NCI-H187 treated with DMSO at 0.1 percent for 48 hours (cell line): ENCODE measurements at places on chromosomes 2 and 18.

DNA sequence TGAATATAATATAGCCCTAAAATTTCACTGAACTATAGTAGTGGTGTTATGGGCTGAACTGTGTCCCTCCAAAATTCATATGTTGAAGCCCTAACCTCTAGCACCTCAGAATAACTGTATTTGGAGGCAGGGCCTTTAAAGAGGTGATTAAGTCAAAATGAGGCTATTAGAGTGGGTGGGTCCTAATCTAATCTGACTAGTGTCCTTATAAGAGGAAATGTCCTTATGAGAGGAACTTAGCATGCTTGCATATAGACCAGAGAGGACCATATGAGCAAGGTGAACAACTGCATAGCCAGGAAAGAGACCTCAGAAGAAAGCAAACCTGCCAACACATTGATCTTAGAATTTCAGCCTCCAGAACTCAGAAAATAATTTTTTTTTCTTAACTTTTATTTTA is 238.4 kb downstream of the ZEB2 start:
- DNase-seq, result no peak

GRCh38 chr2:187934236-187934635 is 357.4 kb upstream of the GULP1 start:
- DNase-seq, result no peak

GRCh38 chr18:55405893-55406406 is 182.0 kb downstream of the TCF4 start:
- peak; percentile 46 for DNase-seq

DNA sequence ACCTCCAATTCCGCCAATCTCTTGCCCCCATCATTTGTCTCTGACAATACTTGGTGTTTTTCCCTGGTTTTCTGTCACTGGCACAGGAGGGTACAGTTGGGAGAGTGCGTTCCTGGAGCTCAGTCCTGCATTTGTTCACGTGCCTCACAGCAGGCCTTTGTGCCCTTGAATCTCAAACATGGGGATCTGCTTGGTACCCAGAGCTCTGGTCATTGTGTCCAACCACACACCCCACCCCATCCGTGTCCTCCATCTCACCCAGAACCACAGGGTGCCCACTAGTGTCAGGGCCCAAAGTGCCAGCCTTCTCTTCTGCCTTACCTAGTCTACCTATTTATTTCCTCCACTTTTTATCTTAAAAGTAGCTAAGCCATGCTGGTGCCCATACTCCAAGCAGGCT is 16.2 kb downstream of the GAREM2 start:
- DNase-seq, result no peak

GRCh38 chr2:17628349-17629261 is 88.1 kb downstream of the VSNL1 start:
- no peak for DNase-seq

DNA sequence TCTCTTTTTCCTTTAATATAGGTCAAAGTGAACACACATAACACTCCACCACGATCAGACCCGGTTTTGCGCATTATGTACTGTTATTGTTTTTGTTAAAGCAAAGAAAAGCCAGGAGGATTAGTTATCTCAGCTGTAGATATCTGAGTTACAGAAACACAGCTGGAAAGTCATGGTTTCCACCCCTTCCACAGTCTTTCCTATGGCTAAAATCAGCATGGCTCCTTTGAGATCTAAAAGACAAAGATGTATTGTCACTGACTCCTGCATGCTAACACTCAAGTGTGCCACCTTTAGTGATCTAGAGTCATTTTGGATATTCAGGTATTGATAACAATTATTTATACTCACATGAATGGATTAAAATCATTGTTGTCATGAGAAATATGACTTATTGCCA is 260.0 kb downstream of the FIGN start:
- no peak for DNase-seq

DNA sequence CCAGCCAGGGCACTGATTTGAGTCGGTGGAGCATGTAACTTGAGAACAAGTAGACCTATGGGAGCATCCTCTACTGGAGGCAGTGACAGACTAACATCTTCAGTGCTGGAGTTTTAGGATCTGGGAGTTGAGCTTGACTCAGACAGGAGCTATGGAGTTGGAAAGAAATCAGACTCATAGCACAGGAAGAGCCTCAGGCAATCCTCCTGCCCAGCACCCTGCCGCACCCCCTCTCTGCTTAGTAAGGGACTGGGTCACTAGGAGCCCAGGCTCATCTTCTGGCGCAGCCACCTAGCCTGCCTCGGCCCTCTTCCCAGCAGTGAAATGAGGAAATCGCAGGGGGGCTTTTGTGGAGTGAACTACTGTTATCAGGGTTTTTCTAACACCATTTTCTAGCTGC is 3.6 kb downstream of the ARID5A start:
- DNase-seq, result no peak

DNA sequence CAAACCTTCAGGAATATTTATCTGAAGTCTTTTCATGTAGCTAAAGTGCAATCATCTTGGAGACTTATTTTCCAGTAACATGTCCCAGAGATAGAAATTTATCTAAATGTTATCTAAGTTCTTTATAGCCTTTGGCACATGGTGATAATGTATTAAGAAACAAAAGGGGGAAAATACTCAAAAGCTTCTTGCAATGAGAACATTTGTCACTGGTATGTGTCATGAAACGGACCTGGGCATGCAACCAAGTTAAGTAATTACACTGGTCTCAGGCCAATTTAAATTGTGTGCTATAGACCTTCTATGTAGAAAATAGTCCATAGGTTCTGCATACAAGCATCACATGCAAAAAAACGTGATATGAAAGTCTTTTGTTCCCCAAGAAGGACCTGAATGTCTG is 136.2 kb downstream of the SLC8A1 start:
- DNase-seq, result no peak

- peak; percentile 96 for DNase-seq
These were observed 171.5 kb downstream of the ALK start for GRCh38 chr2:29749843-29750242.

GRCh38 chr2:29064346-29064715 is 10.0 kb downstream of the PCARE start:
- no peak for DNase-seq

GRCh38 chr2:198916548-198917080 is 541.1 kb downstream of the SATB2 start:
- DNase-seq, result no peak

- DNase-seq, result no peak
These were observed 20.8 kb downstream of the RASGRP3 start for GRCh38 chr2:33497221-33497650.

DNA sequence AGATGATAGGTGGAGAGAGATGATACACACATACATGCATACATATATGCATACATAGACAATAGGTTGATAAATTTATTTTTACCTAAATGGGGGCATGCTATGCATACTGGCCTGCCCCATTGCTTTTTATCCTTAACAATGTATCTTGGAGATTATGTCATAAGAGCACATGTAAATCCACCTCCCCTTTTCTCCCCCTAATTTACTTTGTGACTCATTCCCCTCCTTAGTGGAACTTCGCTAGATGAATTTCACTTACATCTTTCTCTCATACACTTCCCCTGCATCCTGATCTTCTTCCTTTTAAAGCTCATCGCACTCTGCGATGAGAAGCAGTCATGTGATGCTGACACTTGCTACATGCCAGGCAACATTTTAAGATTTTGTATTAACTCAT is 223.6 kb downstream of the C1D start:
- DNase-seq, result no peak

DNA sequence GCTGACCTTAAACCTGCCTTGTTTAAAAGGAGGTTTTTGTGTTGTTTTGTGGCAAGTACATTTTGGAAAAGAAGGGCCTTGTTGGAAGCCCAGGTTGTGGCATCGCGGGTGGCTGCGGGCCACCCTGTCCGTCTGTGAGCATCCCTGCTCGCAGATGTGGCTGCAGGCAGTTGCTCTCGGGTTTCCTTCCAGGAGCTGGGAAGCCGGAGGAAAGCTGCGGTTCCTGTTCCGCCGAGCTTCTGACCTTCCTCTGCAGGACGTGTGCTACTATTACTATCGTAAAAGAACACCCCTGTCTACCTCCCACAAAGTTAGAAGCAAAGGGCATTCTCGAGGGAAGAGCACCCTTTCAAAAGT is 766 bp downstream of the MFF start:
- no peak for DNase-seq

DNA sequence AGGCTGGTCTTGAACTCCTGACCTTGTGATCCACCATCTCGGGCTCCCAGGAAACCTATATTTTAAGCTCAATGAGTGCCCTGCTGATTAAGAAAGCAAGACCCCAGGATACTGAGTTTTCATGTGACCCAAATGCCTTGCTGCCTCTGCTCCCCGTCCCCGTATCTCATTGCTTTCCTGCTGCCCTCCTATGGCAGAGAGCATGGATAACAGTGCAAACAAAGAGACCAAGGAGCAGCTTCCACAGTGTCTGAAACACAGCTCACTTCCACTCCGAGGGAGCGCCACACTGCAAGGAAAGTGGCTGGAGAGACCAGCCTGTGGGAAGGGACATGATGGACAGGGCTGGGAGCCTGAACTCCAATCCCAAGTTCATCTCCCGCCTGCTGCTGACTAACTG is 246.8 kb downstream of the TMEM182 start:
- DNase-seq, result no peak

DNA sequence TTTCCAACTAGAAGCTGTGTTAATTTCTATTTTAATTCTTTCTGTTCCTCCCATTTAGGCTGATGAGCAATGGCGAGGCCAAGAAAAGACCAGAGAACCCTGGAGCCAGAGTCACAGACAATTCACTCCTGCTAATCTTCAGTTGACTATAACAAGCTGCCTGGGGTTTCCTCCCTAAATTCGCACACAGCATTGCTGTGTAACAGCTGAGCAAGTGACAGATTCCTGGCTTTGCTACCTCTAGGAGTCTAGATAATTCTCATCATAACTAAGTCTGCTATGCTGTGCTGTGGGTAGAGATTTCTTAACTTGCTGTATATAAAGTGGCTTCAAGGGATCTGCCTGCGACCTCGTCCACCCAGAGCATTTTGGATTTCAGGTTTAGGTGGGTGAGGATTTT is 131.3 kb upstream of the REV1 start:
- DNase-seq, result no peak

GRCh38 chr2:130385709-130386108 is 29.9 kb downstream of the PTPN18 start:
- DNase-seq, result no peak

- no peak for DNase-seq
These were observed 53.5 kb upstream of the CYP1B1 start for GRCh38 chr2:38129481-38129880.

DNA sequence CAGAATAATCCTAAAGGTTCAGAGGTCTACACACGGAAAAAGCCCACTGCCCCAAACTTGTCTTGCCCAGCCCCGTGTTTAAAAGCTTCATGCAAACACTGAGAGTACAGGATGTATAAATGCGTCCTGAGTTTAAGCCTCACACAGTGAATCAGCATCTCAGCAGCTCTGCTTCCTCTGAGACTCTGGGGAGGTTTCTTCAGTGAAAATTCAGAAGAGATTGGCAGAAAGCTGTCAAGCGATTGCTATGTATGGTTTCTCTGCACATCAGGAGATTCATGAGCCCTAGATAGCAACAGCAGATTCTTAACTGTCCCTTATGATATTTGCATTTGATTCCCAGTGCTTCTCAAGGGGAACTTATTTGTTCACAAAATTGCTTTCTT is 27.1 kb downstream of the CRACDL start:
- DNase-seq, result no peak

DNA sequence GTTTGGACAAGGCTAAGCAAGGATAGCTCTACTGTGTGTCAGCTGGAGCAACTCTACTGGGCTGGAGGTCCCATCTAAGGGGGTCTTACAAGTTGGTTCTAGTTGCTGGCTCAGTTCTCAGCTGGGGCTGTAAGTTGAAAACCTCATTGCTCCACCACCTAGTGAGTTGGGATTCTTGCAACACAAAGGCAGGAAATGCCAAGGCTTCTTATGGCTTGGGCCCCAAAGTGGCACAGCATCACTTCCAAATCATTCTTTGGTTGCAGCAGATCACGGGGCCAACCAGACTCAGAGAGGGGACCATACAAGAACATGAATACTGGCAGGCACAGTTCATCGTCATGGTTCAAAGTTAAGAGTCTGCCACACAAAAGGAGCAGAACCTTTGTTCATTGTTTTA is 332.7 kb downstream of the LRRTM1 start:
- no peak for DNase-seq

DNA sequence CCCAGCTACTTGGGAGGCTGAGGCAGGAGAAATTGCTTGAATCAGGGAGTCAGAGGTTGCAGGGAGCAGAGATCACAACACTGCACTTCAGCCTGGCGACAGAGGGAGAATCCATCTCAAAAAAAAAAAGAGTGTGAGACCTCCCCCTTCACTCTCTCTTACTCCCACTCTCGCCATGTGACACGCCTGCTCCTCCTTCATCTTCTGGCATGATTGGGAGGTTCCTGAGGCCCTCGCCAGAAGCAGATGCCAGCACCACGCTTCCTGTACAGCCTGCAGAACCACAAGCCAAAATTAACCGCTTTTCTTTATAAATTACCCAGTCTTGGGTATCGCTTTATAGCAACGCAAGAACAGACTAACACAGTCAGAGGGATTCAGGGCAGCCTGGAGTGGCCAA is 66.3 kb upstream of the CREB1 start:
- no peak for DNase-seq

GRCh38 chr18:63970809-63971205 is 926 bp downstream of the SERPINB8 start:
- no peak for DNase-seq

GRCh38 chr2:46872902-46873603 is 42.6 kb downstream of the MCFD2 start:
- no peak for DNase-seq

- DNase-seq, result no peak
These were observed 54.1 kb upstream of the ERBB4 start for GRCh38 chr2:212592695-212593094.
